Tibial nerve (tissue), 4 donors: ENCODE measurements at places on chromosomes 13 and 19.
A peak's percentile ranks its signal among the peaks of the same experiment; 100 is the strongest.

- DNase-seq, result no peak
Measured at GRCh38 chr13:110593430-110594130, 21.8 kb upstream of the NAXD start.

- DNase-seq, result no peak
Measured at GRCh38 chr19:38812841-38813320, at the start of gene LGALS4. Gene LGALS4, minus strand, starts transcription at chr19:38812945. Its CDS starts 59 bp downstream, at chr19:38812886.

DNA sequence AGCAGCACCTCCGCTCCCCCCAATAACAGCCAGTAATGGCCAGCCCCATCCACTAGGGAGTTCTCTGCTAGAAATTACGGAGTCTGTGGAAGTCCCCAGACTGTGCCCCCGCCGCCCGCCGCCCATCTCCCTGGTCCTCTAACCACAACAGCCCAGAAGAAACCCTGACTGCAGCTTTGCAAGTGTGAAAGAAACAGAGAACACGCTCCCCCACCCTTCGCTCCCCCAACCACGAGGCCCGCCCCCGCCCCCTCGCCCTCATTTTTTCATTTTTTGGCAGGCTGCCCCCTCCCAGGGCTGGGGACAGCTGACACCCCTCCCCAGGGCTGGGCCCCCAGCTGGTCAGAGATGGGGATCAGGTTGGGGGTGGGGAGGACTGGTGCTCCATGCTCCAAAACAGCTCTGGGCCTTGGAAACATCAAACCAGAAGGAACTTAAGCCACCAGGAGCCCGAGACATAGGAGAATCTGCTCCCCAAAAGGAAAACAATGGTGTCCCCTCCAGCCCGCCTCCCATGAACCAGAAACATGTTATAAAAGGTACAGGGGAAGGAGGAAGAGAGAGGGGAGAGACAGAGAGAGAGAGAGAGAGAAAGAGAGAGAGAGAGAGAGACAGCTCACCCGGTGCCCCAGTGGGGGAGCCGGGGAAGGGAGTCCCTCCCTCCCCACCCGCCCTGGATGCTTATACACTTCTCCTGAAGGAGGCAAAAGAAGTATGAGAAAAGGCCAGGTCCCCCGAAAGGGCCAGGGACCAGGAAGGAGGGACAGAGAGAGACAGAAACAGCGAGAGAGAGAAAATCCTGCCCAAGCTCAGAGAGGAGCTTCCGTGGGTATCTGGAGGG is 29.8 kb upstream of the ASF1B start:
- DNase-seq, result no peak

DNA sequence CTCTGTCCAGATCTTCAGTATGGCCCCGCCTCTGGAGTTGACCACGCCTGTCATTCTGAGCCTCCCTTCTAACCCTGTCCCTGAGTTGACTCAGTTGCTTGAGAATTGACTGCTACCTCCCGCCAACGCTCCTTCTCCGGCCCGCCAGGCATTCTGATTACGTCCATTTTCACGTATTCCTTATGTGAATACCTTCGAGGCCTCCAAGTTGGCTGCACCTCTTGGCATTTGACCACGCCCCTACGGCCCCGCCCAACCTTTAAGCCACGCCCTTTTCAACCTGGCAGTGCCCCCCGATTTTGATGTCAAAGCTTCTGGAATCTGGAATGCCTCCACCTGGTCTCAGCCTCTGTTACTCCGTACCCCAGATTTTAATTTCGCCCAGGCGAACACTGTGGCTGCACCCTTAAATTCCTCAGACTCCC is 1.7 kb upstream of the EML2 start:
- DNase-seq, result no peak

GRCh38 chr13:33711436-33711835 is 106.5 kb upstream of the RFC3 start:
- DNase-seq, result no peak

- DNase-seq, result no peak
Measured at GRCh38 chr13:109870696-109871370, 84.5 kb upstream of the IRS2 start.

DNA sequence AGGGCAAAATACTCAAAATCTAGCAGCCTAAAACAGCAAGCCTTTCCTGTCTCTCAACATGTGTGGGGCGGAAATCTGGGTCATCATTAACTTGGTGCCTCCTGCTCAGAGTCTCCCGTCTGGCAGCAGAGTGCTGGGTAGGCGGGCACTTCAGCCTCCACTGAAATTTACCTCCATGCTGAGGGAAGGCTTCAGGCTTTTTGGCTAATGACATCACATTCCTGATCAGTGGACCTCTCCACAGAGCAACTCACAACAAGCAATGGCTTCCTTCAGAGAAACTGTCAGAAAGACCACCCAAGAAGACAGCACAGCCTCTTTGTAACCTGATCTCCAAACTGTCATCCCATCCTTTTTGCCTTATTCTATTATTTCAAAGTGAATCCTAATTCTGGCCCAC is 1109.0 kb downstream of the UQCRFS1 start:
- DNase-seq, result no peak

DNA sequence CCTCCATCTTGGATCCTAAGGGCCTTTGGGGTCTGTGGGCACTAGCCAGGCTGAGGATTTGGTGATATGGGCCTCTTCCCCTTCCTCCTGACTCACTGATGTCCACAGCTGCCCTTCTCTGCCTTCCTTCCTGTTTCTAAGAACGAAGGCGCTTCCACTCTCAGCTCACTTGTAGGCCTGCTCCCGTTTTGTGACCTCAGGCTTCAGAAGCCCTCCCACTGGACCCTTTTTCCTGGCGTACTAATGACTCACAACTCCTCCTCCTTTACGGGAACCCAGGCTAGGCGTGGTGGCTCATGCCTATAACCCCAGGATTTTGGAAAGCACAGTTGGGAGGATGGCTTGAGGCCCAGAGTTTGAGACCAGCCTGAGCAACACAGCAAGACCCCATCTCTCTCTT is 55.6 kb downstream of the TMED1 start:
- DNase-seq, result peak; percentile 64

DNA sequence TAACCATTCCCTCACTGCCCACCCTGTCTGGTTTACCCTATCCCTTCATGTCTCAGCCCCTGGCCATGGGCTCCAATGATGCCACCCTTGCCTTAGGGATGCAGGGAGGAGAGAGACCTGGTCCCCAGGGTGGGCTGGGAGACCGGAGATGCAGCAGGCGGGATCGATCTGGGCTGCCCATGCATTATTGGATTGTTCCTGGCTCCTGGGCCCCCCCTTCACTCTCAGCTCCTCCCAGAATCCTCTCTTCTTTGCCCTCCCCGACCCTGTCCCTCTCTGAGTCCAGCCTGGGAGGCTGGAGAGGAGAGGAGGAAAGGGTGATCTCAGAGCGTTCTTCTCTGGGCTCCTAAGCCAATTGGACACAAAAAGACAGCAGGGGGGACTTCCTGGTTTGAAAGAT is 5.8 kb downstream of the KASH5 start:
- DNase-seq, result no peak

GRCh38 chr13:45194081-45194939 is 6.5 kb downstream of the KCTD4 start:
- DNase-seq, result peak; percentile 43

DNA sequence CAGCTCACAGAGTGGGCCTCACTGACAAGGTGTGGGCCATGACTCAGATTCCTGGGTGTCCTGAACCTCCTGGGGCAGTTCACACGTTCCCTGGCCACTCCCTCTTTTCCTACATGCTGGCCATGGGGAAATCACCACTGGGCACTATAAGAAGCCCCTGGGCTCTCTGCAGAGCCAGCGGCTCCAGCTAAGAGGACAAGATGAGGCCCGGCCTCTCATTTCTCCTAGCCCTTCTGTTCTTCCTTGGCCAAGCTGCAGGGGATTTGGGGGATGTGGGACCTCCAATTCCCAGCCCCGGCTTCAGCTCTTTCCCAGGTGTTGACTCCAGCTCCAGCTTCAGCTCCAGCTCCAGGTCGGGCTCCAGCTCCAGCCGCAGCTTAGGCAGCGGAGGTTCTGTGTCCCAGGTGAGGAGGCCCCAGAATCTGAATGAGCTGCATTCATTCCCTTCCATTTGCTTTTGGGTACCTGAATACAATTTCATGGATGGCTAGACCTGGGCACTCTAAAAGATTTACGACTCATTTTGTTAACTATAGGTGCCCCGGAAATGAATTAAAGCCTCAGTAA is at the start of gene OLFM4:
OLFM4 (plus strand) TSS at position 177 of the 567 bp plus-strand sequence; CDS start at position 201, 24 bp downstream.
- DNase-seq, result no peak

GRCh38 chr13:48175185-48175584 is 57.8 kb upstream of the ITM2B start:
- DNase-seq, result no peak

DNA sequence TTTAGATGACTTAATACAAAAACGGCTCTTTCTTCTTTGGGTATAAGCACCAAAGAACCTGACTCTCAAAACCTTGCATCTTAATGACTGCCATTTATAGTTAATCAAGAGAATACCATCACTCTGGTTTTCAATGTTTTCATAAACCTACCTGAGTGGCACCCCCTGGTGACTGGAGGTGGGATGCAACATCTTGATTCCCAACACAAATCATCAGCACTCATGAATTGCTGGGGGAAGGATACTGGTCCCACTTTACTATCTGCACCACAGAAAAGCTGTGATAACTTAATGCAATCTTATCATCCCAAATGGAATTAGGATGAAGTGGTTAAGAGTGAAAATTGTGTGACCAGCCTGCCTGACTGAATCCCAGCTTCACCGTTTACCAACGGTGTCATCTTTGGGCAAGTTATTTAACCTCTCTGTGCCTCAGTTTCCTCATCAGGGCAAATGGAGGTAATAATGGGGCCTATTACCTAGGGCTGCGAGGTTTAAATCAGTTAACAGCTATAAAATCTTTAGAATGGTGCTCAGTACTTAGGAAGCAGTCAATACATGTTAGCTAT is 366.4 kb downstream of the KLF12 start:
- no peak for DNase-seq

GRCh38 chr19:8221161-8221560 is 12.0 kb downstream of the CERS4 start:
- no peak for DNase-seq
